ENCODE measurements at places on chromosomes 4 and X. TPM values are rescaled to one million over a fixed set of nuclear protein-coding genes. Genes with fewer than 3 reads are reported as not detected.

Gene RHOXF2B
- not detected for total RNA-seq

Gene HCFC1
- 27.0 TPM for total RNA-seq

- no peak for DNase-seq
These were observed 155.7 kb downstream of the CHIC2 start for GRCh38 chr4:53908661-53909078.

Gene ASB12
- total RNA-seq, result 3.0 TPM

Gene NUDT11
- total RNA-seq, result 0.10 TPM

DNA sequence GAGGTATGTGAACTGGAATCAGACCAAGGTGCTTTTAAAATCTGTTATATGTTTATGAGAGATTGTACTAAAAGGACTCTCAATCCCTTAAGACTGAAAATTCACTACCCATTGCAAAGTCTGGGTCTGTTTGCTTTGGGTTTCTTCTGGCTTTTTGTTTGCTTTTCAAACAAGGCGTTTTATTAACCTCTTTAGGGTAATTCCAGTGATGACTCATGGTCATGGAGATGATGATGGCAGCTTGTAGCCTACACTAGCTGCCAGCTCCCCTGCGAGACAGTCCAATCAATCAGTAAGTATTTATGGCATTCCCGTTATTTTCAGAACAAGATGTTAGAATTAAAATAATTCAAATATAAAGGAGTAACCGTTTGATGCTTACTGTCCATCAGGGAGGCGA is 643.8 kb upstream of the FTHL17 start:
- no peak for DNase-seq

GRCh38 chr4:73894001-73894400 is 24.8 kb downstream of the CXCL1 start:
- DNase-seq, result no peak

- no peak for DNase-seq
These were observed 45.3 kb upstream of the ZMAT1 start for GRCh38 chrX:101977106-101977505.

Gene PDLIM5
- total RNA-seq, result 1,169 TPM

DNA sequence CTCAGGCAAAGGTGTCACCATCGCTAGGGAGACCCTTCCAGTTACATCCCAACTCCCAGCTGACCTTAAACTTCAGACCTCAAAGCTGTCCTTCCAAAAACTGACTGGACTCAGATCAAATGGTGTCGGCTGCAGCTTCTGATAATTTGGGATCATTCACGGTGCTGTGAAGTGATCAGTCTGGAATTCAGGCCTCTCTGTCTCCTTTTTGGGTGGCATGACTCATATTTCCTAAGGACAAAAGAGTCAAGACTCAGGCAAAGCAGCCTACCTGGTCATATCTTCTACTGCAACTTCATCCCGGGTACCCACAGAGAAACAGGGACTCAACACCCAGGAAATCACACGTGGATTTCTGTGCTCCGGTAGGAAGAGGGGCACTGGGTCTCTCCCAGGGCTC is 87.6 kb downstream of the SORCS2 start:
- DNase-seq, result no peak

- no peak for DNase-seq
These were observed 87.0 kb upstream of the RPL34 start for GRCh38 chr4:108533245-108533844.

Gene PABPC4L
- 0.89 TPM for total RNA-seq

GRCh38 chr4:26173619-26174018 is 147.2 kb upstream of the RBPJ start:
- DNase-seq, result no peak

GRCh38 chr4:6198278-6198677 is 2.1 kb downstream of the JAKMIP1 start:
- DNase-seq, result no peak

- DNase-seq, result no peak
These were observed 132.7 kb downstream of the BTC start for GRCh38 chr4:74661427-74662201.

Gene IL13RA2
- total RNA-seq, result not detected

- peak; percentile 76 for DNase-seq
These were observed 28.1 kb upstream of the SPON2 start for GRCh38 chr4:1200425-1201035.

DNA sequence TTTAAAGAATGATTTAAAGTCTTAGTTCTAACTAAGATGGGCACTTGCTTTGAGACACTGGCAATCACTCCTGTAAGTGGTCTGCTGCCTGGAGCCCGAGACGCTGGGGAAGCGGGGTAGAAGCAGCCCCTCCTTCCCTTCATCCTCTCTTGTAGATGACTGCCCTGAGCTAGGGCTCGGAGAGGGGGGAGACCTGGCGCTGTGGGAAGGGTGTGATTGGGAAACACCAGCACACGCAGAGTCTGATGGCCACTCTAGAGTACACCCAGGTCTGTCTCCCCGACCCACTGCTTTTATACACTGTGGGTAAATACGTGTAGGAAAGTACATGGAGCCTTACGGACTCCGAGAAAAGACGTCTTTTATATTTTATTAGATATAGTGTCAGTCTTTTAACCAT is 24.0 kb downstream of the LRP2BP start:
- DNase-seq, result no peak

DNA sequence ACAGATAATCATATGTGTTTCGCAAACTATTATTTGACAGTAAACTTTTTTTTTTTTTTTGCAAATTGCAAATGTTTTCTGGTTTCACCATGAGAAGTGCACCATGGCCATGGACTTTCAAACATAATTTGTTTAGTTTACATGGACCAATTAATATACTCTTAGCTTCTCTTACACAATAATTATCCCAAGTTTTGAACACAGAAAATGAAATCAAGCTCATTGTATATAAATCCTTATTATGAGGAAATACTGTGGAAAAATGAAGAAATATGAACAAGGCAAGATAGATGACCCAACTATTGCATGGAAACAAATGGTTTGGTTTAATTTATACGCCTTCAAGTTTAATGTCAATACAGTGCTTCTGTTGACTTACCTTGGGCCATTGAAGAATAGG is 3.9 kb downstream of the FGF5 start:
- DNase-seq, result no peak

Gene PSMD10
- total RNA-seq, result 18.9 TPM
